ENCODE measurements at places on chromosomes 5 and 9. TPM values are rescaled to one million over a fixed set of nuclear protein-coding genes. Genes with fewer than 3 reads are reported as not detected.

The KLF4 gene
- 5.3 TPM for polyA plus RNA-seq

The GPR21 gene
- polyA plus RNA-seq: not detected

The KIAA1958 gene
- 1.5 TPM for polyA plus RNA-seq

The FBXO10 gene
- 12.8 TPM for polyA plus RNA-seq

The SOX30 gene
- 0.10 TPM for polyA plus RNA-seq

The OTP gene
- not detected for polyA plus RNA-seq

The MARCOL gene
- polyA plus RNA-seq: not detected

The COL15A1 gene
- 0.84 TPM for polyA plus RNA-seq

The IFNA21 gene
- not detected for polyA plus RNA-seq

The GRM6 gene
- not detected for polyA plus RNA-seq

The SLC31A2 gene
- polyA plus RNA-seq: 8.5 TPM

The TEK gene
- 0.03 TPM for polyA plus RNA-seq

The ISOC1 gene
- 26.2 TPM for polyA plus RNA-seq
